Hematopoietic multipotent progenitor cell (in vitro differentiated cells): ENCODE measurements at places on chromosomes 1 and 21.

- DNase-seq = no peak
Observed at GRCh38 chr1:37461698-37462436, 12.5 kb upstream of the ZC3H12A start.

GRCh38 chr1:56780826-56781225 is 38.4 kb downstream of the FYB2 start:
- no peak for DNase-seq

DNA sequence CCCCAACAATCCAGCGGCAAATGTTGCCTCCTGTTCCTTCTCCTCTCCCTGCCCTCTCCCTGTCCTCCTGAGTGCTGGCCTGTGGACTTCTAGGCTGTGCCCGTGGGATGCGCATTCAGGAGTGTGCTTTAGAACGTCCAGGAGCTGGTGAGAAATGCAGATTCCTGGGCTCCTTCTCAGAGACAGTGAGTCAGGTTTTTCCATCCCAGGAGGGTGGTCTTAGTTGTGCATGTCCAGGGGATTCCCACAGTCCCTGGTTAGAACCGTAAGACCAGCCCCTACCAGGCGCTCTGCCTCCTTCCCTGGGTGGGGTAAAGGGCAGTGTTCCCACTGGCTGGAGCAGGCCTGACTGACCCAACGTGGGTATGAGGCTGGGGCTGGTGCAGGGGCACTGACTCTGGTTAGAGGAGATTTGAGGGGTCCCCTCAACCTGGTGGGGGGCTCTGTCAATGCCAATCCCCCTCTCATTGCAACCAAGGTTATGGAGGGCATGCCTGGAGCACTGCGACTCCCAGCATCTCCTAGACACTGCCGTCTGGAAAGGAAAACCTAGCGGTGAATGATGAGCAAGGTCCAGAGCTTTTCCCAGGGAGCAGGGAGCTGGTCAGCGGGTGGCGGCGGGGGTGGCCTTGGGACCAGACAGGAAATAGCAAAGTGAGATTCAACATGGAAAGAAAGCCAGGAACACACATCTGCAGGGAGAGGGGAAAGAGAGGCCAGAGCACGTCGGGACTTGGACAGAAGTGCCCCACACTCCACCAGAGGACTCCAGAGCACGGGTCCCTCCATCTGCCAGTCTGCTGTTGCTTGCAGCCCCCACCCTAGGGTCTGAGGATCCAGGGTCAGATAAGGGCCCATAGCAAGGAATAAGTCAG is 38.5 kb downstream of the HSPG2 start:
- no peak for DNase-seq

- DNase-seq = no peak
Observed at GRCh38 chr1:2856676-2857375, 55.3 kb upstream of the TTC34 start.

GRCh38 chr1:166969074-166969677 is 6.2 kb downstream of the ILDR2 start:
- DNase-seq = no peak

- no peak for DNase-seq
Observed at GRCh38 chr1:203367057-203367456, 16.1 kb upstream of the FMOD start.

GRCh38 chr1:204760757-204761156 is 75.2 kb upstream of the LRRN2 start:
- DNase-seq = no peak

DNA sequence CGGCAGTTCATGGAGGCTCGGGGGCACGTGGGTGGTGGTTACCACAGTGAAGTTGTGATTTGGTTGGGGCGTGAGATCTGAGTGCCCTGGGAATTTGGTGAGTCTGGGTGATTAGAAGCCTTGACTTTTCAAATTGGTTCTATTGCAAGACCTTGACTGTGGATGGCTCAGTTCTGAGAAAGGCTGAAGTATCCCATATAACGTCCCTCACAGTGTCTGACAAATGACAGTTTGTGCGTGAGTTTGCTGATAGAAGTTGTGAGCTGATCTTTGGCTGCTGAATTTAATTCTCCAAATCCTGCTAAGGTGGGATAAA is 549 bp downstream of the MSH4 start:
- no peak for DNase-seq

GRCh38 chr1:214603819-214604252 is 841 bp downstream of the CENPF start:
- DNase-seq = no peak

DNA sequence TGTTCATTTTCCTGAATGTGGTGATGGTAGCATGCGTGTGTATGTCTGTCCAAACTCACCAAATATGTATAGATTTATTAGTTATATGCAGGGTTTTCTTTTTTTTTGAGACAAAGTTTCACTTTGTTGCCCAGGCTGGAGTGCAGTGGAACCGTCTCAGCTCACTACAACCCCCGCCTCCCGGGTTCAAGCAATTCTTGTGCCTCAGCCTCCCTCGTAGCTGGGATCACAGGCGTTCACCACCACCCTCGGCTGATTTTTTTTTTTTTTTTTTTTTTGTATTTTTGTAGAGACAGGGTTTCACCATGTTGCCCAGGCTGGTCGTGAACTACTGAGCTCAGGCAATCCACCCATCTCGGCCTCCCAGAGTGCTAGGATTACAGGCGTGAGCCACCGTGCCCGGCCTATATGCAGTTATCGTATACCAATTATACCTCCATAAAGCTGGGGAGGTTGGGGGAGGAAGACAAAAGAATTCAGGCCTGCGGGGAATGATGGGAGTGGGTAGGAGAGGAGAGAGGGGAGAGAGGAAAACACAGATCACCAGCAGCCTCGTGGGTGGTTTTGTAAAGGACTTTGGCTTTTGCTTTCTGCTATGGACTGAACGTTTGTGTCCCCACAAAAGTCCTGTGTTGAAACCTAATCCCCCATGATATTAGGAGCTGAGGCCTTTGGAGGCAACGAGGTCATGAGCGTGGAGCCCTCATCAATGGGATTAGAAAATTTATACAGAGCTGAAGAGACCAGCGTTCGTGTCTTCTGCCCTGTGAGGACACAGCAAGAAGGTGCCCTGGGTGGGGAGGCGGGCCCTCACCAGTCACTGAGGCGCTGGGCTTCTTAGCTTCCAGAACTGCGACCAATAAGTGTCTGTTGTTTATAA is 4.4 kb upstream of the HNRNPU start:
- DNase-seq = no peak

- peak; percentile 63 for DNase-seq
Observed at GRCh38 chr1:46689356-46689755, 17.7 kb downstream of the TEX38 start.

- DNase-seq = no peak
Observed at GRCh38 chr1:172356620-172357019, 63.9 kb upstream of the C1orf105 start.

GRCh38 chr21:26137379-26138060 is 33.0 kb downstream of the APP start:
- no peak for DNase-seq

GRCh38 chr1:211323156-211324063 is 3.2 kb upstream of the TRAF5 start:
- peak; percentile 70 for DNase-seq

GRCh38 chr1:85654066-85654782 is 54.0 kb downstream of the ZNHIT6 start:
- DNase-seq = no peak

DNA sequence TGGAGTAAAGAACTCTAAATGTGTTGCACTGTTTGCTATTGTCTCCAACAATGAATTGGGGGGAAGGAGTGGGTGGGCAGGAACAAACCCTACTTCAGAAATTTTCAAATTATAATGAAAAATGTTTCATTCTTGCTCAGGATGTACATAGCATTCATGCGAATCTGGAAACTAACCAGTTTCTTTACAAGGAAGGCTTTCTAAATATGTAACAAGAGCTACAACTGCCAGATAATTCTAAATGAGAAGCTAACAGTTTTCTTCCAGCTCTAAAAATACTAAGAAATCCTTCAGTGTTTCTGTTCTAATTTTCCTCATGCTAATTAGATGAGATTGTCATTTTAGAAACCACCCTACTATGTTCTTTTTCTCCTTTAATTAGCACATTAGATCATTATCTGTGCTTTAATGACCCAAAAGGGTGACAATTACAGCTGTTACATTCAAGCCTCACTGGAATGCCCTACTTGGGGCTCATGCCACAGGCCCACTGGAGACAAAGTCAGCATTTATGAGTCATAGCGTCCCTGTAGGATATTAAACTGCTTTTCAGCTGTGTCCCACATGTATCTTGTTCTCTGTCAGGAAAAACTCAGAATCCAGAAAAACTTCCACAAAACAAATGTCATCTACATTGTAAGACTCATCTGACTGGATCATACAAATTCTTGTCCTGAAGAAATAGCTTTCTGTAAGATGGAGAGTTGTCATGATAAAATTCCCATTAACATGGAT is 804.6 kb upstream of the CXADR start:
- DNase-seq = no peak

- no peak for DNase-seq
Observed at GRCh38 chr1:106232128-106232527, 824.3 kb upstream of the PRMT6 start.

DNA sequence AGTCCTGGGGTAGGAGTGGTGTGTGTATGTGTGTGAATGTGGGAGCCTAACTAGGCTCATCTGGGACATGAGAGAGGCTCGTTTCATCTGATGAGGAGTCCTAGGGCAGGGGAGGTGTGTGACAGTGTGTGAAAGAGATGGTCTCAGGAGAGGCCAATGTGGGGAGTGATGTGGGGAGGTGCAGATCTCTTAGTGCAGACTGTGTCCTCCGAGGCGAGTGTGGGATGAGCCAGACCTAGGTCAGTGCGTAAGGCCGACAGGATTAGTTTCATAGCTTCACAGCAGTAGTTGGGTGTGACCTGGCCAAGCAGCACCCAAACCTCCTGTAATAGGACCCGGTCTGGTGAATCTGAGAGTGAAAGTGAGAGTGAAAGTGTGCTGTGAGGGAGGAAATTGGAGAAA is 94.7 kb downstream of the LIPI start:
- DNase-seq = no peak

DNA sequence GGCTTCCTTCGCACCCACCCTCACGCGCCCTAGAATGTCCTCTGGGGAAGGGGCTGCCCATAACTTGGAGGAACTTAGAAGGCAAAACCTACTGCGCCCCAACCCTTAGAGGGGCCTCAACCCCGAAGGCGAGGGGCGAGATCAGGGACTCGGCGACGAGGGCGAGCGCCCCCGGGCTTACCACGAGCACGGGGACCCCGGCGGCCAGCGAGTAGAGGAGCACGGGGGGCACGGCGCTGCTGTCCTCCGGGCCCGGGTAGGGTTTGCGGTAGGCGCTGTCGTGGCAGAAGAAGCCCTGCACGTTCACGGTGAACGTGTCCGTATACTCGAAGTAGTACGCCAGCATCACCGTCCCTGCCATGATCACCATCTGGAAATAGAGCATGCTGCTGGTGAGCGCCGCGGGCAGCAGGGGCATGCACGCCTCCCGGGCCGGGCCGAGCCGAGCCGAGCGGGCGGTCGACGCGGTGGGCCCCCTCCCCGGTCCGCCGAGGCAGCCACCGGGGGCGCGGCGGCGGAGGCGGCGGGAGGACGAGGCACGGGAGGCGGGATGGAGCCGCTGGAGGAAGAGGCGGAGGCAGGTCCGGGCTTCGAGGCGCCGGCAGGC is 304 bp downstream of the PLPPR5 start:
- DNase-seq = no peak

- DNase-seq = no peak
Observed at GRCh38 chr1:6732942-6733341, 31.3 kb upstream of the DNAJC11 start.

- peak; percentile 42 for DNase-seq
Observed at GRCh38 chr1:93768380-93768863, 86.8 kb upstream of the BCAR3 start.

- DNase-seq = no peak
Observed at GRCh38 chr1:218482683-218483082, 137.5 kb downstream of the TGFB2 start.
